Esophagus mucosa (tissue), 1 donor: ENCODE measurements at places on chromosomes 1 and 21. TPM values are rescaled to one million over a fixed set of nuclear protein-coding genes. Genes with fewer than 3 reads are reported as not detected.

The GPBP1L1 gene
- total RNA-seq: 95.3 TPM

DNA sequence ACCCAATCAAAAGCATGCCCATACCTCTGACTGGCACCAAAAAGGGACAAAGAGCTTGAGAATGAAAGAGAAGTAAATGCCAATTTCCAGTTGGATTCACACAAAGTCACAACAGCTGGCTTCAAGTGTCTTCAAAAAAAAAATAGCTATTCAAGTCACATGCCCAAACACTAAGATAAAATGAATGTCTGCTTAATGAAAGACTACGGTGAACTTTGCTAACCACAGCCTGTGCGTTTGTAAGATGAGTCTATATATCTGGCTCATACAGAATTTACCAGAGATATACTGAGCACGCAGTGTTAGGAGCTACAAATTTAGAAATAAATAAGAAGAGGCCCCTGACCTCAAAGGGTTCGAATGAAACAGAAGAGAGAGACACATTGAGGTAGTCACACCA is 73.2 kb downstream of the DAB1 start:
- no peak for ATAC-seq

DNA sequence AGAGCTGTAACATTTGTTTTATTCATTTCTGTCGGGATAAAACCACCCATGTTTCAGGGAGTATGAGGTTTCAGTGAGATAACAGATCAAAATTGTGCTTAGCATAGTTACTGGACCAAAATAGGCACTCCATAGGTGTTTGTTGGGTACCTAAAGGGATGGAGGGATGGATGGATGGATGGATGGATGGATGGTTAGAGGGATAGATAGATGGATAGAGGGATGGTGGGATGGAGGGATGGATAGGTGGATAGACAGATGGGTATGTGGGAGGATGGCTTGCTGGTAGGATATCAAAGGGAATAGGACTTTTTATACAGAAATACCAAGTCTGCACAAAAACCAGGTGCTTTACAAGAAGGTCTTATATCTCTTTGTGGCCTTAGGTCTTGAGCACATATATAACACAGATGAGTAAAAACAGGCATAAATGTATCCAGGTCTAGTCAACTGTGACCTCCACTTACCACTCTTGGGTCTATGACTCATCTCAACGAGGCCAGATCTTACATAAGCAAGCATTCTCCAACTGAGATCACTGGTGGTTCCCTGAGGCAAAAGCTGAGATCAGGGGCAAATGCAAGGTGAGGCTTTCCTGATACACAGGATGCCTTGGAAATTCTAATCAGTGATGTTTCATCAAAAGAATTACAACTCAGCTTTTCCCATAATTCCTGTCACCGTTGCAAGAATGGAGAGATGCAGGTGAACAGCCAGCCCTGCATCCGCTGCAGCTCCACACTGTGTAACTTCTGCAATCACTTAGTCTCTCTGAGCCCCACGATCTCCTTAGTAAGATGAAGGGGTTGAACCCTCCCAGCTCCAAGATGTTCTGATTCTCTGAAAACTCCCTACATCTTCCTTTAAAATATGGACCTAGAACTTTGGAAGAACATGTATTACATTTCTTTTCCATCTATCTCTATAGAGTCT is 32.0 kb downstream of the PTAFR start:
- peak; percentile 63 for ATAC-seq

GRCh38 chr21:44532712-44533111 is 7.3 kb downstream of the KRTAP10-1 start:
- ATAC-seq: no peak
